ENCODE measurements at places on chromosomes 7 and 10.

DNA sequence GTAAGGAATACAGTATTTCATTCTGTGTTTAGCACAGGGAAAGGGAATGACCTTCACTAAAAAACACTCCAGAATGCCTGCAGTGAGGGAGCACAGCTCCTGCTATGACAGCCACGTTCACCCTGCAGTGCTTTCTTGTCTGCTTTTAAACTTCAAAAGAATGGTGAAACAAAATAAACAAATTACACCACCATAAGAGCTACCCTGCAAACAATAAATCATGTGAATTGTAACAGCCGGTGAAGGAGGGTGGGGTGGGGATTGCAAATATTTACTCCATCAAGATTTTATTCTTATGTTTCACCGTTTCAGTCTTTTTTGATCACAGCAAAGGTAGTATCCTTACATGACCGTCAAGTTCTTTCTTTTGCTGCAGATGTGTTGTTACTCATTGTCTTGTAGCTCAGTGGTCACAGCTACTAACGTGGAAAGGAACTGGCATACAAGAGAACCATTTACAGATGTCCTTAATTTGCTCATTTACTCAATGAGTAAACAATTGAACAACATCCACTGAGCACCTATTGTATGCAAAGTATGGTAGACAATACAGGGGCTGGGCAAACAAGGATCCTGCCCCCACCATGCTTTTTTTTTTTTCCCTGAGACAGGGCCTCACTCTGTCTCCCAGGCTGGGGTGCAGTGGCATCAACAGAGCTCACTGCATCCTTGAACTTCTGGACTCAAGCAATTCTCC is 4.1 kb upstream of the CHN2 start:
- DNase-seq, result peak; percentile 66

DNA sequence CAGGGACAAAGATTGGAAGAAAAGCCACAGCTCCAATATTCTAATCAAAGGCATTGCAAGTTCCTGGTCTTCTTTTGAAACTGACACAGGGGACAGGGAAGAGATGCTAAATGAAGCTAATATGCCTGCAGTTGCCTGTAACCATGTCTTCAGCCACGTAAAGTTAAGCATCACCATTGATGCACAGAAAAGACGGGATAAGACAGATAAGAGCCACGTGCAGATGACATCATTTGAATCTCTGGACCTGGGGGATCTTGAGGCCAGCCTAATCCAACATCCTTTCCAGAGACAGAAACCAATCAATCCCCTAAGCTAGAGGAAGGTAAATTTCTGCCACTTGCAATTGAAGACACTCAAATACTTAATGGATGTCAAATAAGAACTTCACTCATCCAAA is 93.4 kb downstream of the PIP4K2A start:
- DNase-seq, result no peak

DNA sequence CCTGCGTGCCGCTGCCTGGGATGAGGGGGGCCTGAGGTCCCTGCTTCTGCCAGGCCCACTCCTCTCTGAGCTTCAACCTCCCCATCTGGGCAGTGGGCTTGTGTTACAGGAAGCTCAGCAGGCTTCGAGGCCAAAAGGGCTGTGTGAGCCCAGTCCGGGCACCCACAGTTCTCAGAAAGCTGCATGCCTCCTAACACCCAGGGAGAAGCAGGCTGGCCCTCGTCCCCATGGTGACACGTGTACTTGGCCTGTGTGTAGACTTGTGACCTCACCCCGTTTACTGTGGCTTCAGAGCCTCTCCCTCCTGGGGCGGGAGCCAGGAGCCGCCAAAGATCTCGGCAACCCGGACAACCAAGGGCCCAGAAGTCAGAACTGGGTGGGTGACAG is 2.2 kb upstream of the GRIFIN start:
- DNase-seq, result peak; percentile 29

DNA sequence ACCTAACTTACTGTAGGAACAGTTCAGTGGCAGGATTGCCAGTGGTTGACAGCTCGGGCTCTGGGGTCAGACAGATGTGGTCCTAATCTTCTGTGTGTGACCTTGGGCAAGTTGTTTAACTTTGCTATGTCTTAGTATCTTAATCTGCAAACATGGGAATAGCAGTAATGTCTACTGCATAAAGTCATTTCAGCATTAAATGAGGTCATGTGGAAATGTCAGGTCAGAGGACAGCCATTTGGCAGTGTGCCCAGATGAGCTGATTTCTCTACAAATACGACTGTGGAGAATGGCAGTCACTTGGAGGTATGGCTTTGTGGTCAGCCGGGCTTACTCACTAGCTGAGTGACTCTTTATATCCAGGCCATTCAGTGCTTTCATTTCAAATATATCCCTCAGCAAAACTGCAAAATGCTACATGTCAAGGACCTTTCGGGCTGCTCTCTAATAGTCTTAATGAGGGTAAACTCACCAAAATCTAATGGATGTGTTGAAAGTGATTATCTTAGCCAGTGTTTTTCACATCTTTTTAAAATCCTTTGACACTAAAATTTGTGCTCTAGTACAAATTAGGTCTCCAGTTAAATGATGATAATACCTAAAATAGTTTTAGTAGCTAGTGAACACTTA is 171.4 kb downstream of the ST7 start:
- DNase-seq, result peak; percentile 73

DNA sequence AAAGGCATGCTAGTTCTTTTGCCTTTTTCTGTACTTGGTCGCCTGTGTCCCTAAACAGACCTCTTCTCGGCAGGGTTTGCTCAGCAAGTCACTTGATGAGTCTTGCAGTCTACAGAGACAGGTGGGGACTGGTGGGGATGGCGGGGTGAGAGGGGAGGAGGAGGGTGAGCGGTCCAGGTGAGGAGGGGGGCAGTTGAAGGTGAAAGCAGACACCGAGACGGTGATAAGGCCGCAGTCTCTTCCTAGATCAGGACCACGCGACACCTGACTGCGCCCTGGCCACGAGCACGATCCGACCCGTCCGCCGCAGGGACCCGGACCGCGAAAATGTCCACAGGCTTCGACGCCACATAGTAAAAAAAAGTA is 566 bp downstream of the ASNS start:
- DNase-seq, result peak; percentile 33

- peak; percentile 23 for DNase-seq
These were observed at the start of gene MIOS for GRCh38 chr7:7566651-7567611. Gene MIOS (plus strand): TSS chr7:7566884. CDS start chr7:7572476, 5,592 bp downstream.

DNA sequence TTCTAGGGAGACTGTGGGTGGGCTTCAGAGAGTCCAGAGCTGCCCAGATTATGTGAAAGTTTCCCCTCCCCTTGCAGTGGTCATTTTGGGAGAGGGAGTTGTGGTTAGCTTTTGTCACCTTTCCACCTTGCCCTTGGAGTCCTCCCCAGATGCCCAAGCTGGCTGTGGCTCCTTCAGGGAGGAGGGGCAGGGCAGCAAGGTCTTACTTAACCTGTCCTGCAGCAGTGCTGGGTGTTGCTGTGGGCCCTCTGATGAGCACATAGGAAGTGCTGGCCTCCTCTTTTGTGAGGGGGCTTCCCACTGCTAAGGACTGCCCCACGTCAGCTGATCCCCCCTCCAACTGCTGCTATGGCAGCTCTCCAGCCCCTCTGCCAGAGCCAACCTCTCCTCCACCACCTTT is 17.6 kb upstream of the AQP1 start:
- no peak for DNase-seq

DNA sequence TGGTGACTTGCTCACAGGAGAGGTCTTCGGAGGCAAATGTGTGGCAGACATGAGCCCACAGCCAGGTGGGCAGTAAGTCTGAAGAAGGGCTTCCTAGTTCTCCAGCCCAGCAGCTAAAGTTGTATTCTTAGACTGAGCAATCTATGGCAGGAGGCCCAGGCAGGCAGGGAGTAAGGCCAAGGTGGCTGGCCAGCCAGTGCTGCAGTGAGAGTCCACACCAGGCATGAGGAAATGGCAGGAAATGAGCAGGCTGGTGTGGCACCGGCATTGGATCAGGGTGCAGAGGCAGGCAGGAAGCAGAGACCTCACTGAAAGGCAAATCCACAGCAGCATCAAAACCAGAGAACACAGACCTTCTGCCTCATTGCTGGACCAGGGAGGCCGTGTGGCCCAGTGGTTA is 84.6 kb upstream of the PDE1C start:
- no peak for DNase-seq

DNA sequence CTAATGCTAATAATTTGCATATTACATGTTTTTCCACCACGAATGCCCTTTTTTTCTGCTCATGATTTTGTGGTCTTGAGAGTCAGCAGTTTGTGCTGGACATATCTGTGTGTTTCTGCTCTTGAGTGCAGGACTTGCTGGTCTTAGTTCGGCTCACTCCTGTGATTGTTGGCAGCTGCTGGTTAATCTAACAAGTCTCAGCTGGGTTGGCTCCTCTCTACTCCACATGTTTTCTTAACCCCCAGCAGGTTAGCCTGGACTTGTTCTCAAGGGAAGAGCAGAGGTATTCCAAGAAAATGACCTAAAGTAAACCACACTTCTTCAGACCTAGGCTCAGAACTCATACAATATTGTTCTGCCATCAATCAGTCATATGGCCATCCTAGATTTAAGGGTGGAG is 1238.9 kb downstream of the XPNPEP1 start:
- DNase-seq, result no peak

- no peak for DNase-seq
These were observed 75.4 kb downstream of the CFTR start for GRCh38 chr7:117555260-117555659.

GRCh38 chr10:100469756-100470155 is 6.9 kb downstream of the WNT8B start:
- DNase-seq, result no peak

DNA sequence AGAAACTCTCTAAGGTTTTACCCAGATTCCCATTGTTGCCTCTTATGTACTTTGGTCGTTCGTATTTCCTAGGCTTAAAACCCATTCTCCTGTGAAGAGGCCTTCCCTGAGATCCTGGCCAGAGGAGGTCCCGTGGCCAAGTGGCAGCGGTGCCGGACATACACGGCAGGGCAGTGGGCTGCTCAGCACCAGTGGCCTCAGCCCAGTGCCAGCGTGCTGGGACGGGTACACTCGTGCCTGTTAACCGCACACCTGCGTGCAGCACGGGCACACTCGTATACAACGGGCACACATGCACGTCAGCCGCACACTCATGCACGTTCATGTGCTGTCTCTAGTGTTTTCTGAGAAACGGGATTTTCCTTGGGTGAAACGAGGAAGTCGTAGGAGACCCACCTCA is 40.2 kb downstream of the FOXK1 start:
- DNase-seq, result no peak

- DNase-seq, result no peak
These were observed 643.6 kb downstream of the SORCS3 start for GRCh38 chr10:105284476-105285215.

GRCh38 chr10:118513174-118513573 is 82.3 kb downstream of the PRLHR start:
- DNase-seq, result no peak

GRCh38 chr7:21256310-21256877 is 171.5 kb upstream of the SP4 start:
- DNase-seq, result peak; percentile 75

DNA sequence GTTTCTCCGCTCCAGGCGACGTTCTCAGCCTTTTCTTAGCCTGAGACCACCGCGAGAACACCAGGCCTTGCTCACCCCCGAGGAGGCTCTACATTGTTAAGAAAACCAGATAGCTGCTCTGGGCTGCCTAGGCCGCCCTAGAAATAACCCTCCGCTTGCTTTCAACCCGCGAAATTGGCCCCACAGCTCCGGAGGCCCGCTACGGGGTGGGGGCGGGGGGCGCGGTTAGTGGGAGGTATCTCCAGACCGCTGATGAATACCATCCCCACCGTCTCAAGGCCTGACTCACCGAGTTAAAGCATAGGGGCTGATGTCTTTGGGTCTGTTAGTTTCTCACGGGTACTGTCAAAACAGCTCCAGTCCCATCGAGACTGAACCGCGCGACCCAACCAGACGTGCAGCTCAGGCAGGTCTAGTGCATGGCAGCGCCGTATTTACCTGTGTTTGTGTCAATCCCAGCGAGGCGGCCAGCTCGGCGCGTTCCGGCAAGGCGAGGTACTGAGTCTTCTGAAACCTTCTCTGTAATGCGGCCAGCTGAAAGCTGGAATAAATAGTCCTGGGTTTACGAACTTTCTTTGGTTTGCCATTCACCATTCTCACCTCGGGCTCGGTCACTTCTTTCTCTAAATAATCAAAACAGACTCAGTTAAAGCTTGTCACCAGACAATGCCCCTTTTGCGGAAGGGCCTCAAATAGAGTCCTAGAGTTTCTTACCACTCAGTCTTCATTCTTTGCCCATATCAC is 2.7 kb downstream of the DLX5 start:
- no peak for DNase-seq

- no peak for DNase-seq
These were observed 43.8 kb downstream of the EXOC6 start for GRCh38 chr10:92891885-92892690.

- DNase-seq, result no peak
These were observed 113.2 kb downstream of the KMT2E start for GRCh38 chr7:105127179-105127578.

DNA sequence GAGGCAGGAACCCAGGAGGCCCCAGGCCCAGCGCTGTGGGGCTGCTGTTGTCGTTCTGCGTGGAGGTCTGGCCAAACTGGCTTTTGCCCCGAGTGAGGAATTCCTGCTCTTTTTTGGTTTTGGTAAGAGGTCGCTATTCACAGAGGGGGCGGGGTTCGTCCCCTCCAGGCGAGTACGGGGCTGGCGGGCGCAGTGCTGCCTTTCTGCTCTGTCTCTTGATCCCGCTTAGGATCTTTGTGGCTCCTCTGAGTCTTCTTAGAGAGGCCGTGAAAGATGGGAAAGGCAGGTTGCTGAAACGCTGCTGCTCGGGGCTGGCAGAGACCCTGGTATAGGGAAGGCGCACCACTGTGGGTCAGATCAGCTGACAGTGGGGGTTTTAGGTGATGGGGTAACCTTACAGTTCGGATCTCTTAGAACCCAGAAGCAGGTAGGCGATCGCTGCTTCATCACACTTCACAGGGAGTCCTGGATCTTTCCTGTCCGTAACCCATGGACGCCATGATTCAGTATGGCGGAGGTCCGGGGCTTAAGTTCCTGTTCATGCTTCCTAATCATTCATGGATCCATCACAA is 136.7 kb downstream of the KIF20B start:
- DNase-seq, result no peak

DNA sequence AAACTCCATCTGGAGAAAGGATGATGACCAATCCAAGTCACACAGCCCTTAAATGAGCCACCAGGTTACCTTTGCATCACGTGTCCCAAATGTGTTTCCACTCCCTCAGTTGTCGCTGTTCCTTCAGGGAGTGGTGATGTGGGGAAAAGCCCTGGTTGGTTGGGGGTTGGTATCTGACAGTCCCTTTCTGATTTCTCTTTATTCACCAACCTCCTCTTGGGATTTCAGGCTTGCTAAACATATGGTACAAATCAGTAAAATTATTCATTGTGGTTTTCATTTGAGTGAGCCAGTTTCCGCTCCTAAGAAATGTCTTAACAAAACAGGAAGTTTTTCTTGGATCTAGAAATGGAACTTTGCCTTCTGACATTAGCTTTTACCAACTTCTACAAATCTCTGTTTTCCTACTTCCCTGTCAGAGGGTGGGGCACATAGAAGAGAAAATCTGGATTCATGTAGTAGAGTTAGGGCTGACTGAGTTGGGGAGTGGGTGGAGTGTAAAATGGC is 40.0 kb upstream of the KMT2E start:
- no peak for DNase-seq

- peak; percentile 1 for DNase-seq
These were observed 211.3 kb downstream of the GRID1 start for GRCh38 chr10:86155054-86155921.
